ENCODE measurements at places on chromosomes 7 and 10. TPM values are rescaled to one million over a fixed set of nuclear protein-coding genes. Genes with fewer than 3 reads are reported as not detected.

DNA sequence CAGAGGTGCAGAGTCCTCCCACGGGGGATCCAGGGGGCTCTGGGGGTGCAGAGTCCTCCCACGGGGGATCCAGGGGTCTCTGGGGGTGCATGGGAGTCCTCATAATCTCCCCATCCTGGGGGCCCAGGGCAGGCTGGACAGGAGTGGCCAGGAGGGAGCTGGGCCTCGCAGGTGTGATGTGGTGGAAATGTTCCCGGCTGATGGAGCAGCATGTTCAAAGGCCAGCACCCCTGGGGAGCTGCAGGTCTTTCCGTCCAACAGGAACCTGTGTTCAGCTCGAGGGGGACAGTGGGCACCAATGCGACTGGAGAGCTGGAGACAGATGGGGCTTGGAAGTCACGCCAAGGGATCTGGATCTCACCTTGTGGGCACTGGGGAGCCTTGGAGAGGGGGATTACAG is 38.5 kb upstream of the PSMG3 start:
- no peak overlapping the region for H3K27ac ChIP-seq
- H3K4me3 ChIP-seq = no peak overlapping the region
- DNase-seq = no peak
- no peaks in the 10 kb centered on the region for H3K4me1 ChIP-seq

CPSF4 gene
- total RNA-seq = 26.9 TPM

MCMBP gene
- 54.7 TPM for total RNA-seq

GRCh38 chr7:55210716-55211115 is 154.4 kb upstream of the LANCL2 start:
- H3K36me3 ChIP-seq = peaks cover 29% of the 10 kb centered on the region
- H3K27ac ChIP-seq = no peak overlapping the region
- H3K4me3 ChIP-seq = no peak overlapping the region
- H3K4me1 ChIP-seq = peaks cover 8% of the 10 kb centered on the region

DNA sequence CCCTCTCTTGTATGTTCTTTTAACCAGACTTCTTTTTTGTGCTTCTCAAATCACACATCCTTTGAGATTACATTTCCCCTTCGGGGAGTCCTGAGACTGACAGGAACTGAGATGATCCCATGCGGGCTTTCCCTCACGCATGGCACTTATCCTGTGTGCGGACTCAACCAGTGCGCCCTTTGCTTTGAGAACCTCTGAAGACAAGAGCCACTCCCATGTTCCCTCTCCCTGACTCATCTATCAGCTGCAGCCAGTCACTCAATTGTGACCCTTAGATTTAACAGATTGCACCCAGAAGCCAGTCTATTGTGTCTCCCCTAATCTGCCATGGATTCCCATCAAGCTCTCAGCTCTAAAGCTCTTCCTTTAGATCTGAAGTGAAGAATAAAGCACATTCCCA is 353.9 kb upstream of the MEOX2 start:
- no peaks in the 10 kb centered on the region for H3K36me3 ChIP-seq
- no peak overlapping the region for H3K27ac ChIP-seq
- H3K4me3 ChIP-seq = no peak overlapping the region

- no peaks in the 10 kb centered on the region for H3K27me3 ChIP-seq
- H3K27ac ChIP-seq = no peak overlapping the region
- no peak for DNase-seq
- no peak overlapping the region for H3K4me3 ChIP-seq
Measured at GRCh38 chr10:60894786-60895185, 49.2 kb downstream of the RHOBTB1 start.

TCF7L2 gene
- 47.4 TPM for total RNA-seq

- H3K27me3 ChIP-seq = no peaks in the 10 kb centered on the region
- no peak overlapping the region for H3K4me3 ChIP-seq
- no peak overlapping the region for H3K27ac ChIP-seq
- peaks cover 18% of the 10 kb centered on the region for H3K36me3 ChIP-seq
Measured at GRCh38 chr7:37196676-37197075, 252.0 kb downstream of the ELMO1 start.

DNA sequence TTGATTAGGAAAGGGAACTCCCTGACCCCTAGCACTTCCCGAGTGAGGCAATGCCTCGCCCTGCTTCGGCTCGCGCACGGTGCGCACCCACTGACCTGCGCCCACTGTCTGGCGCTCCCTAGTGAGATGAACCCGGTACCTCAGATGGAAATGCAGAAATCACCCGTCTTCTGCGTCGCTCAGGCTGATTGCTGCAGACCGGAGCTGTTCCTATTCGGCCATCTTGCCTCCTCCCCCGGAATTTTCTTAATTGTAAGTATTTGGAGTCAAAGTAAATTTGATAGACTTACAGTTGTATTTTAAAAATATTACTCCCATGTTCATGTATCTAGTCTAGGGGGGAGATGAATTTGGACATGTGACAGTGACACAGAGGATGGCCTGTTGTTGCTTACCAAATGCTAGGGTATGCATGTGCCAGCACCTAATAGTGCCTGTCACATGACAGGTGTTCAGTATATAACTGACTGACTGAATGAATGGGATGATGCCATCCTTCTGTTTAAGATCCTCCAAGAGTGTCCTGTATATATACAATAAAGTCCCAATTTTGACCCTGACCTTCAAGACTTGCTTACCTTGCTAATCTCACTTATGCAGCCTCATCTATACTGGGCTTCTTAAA is 42.0 kb upstream of the ICA1 start:
- DNase-seq = no peak
- no peak overlapping the region for H3K27ac ChIP-seq
- H3K36me3 ChIP-seq = no peaks in the 10 kb centered on the region
- no peaks in the 10 kb centered on the region for H3K27me3 ChIP-seq

DNA sequence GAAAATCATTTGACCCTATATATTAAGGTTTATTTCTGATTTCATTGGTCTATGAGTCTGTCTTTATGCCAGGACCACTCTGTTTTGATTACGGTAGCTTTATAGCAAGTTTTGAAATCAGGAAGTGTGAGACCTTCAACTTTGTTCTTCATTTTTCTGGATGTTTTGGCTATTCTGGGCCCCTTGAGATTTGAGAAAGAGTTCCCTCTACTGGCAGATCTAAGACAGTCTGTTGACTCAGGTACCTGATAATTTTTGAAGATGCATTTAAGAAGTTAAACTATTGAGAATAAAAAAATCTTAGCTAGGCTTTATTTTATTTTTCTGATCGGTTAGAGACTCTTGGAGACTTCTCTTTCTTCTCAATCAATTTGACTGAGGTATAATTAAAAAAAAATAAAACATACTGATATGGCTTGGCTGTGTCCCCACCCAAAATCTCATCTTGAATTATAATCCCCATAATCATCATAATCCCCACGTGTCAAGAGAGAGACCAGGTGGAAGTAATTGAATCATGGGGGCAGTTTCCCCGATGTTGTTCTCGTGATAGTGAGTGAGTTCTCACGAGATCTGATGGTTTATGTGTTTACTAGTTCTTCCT is 209.2 kb downstream of the SNX10 start:
- H3K27me3 ChIP-seq = no peaks in the 10 kb centered on the region
- H3K27ac ChIP-seq = no peak overlapping the region
- no peak for DNase-seq
- H3K4me1 ChIP-seq = no peaks in the 10 kb centered on the region
- no peaks in the 10 kb centered on the region for H3K36me3 ChIP-seq

Data from upper lobe of right lung (tissue), 1 donor.